MV-4-11 (cell line): ENCODE measurements at places on chromosomes 3 and 15.

DNA sequence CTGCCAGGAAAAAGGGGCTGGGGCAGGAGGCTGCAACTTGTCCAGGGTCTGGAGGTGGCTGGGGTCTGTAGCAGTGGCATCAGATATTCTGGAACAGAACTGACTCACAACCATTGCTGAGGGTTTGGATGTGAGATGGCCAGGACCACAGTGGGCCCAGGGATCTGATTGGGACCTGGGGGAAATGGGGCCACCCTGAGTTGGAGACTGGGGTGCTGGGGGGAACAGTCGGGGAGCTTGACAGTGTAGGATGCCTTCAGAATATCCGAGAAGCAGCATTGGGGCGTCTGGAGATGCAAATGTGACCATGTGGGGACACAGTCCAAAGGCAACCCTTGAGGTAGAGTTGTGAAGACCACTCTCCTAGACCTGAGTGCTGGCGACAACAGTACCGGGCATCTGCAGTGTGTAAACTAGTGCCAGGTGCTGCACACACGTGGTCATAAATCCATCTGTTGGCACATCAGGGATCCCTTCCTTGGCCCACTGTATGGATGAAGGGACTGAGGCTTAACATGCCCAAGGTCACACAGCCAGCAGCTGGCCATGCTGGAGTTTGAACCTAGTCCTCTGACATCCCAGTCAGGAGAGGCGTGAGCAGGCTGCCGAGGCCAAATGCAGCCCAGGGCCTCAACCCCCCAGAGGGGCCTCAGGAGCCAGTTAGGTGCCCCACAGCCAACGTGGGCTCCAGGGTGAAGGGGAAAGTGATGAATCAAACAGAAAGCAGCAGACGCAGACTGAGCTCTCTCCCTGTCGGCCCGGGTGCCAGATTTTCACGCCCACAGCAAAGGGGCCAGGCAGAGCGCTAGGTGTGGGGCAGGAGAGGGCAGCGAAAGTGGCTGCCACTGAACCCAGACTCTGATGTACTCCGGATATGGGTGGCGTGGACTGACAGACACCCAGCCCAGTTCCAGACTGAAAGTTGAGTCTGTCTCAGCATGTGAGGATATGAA, 18.8 kb downstream of the HEMK1 start:
- no peak for DNase-seq

- no peak for DNase-seq
Observed at GRCh38 chr3:48915296-48915695, 3.3 kb upstream of the ARIH2 start.

DNA sequence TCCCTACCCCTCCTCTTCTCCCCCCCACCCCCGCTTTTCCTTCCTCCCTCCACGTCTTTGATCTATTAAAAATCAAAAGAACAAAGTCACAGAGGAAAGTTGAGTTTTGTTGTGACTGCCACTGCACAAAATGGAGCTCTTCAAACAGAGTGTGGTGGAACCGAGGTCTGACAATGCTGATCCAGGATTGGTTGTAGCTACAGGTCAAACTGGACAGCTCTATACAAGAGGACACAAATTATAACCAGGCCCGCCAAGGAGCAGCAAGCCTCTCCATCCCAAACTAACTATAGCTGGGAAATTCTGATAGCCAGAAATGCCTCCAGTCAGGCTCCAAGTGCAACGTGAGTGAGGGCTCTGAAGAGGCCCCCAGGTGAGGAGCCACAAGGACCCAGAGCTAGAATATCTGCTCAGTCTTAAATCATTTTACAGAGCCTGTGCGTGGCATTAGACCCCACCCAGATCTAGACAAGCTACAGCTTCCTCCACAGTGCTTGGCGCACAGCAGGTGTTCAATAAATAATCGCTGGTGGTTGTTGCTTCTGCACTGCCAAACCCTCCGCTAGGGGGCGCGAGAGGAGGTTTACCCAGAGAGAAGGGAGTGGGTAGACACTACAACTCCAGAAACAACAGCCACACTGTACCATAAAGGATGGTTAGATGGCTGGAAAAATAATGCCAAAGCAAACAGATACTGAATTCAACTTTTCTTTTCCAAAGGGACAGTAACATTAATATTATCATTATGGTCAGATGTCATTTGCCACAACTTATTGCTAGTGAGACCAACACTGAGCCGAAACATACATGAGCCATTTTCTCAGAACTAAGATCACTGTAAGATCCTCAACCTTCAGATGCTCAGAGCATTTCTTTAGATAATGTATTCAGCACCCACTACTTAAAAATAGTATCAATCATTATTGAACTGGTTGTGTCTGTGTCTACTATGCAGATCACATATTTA, 44.6 kb downstream of the ZIC4 start:
- peak; percentile 25 for DNase-seq

DNA sequence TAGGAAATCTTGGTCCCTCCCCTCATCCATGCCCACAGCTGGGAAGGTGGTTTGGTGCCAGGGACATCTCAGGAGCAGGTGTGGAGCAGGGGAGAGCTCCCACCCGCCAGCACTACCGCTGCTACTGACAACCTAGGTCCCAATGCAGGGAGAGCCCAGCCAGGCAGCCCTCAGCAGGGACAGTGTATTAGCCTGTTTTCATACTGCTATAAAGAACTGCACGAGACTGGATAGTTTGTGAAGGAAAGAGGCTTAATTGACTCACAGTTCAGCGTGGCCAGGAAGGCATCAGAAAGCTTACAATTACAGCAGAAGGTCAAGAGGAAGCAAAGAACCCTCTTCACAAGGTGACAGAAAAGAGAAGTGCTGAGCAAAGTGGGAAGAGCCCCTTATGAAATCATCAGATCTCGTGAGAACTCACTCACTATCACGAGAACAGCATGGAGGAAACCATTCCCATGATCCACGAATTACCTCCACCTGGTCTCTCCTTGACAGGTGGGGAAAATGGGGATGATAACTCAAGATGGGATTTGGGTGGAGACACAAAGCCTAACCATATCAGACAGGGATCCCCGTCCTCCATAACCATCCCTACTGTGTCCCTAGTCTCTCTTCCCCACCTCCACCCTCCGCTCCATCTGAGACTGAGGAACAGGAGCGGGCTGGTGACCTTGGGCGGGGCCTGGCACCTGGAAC, 218.6 kb downstream of the TBC1D2B start:
- peak; percentile 81 for DNase-seq

GRCh38 chr3:40780291-40780924, 255.6 kb downstream of the ZNF621 start:
- no peak for DNase-seq
